ENCODE measurements at places on chromosomes 7 and 10.

GRCh38 chr10:35409094-35409582, 72.8 kb downstream of the CCNY start:
- no peak for DNase-seq

DNA sequence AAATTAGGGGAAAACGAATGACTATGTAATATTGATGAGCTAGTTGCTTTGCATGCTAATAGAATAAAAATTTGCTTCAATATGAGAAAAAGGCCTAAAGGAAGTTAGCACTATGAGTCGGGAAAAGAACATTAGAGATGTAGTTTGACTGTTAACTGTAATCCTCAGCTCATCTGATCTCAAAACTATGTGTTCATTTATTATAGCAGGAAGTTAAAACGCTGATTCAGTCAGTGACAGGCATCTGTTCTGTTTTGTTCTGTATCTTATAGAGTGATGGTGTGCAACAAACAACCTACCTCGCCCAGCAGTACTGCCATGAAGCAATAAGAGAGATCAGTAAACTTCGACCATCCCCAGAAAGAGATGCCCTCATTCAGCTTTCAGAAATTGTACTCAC, 48.6 kb downstream of the PDSS1 start:
- DNase-seq, result no peak

- no peak for DNase-seq
These were observed 42.5 kb downstream of the NOD1 start for GRCh38 chr7:30436046-30436445.

DNA sequence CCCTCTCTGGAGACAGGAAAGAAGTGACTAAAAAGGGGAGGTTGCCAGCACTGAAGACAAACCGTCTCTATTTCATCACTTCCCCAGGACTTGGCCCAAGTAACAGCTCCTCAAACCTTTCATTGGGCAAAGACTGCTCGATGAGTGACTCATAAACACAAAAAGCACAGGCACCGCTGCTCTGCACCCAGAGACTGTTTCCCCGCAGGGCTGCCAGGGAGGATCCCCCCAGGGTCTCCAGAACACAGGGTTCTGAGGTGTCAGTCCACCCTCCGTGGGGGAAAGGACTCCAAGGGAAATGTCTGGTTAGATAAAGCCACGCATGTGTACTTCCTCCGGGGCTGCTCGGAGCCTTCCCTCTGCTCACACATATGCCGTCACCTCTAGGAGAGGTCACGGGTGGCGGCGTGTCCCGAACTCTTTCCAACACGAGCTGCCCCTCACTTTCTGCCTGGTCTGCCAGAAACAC, 59.9 kb downstream of the INSIG1 start:
- DNase-seq, result no peak

DNA sequence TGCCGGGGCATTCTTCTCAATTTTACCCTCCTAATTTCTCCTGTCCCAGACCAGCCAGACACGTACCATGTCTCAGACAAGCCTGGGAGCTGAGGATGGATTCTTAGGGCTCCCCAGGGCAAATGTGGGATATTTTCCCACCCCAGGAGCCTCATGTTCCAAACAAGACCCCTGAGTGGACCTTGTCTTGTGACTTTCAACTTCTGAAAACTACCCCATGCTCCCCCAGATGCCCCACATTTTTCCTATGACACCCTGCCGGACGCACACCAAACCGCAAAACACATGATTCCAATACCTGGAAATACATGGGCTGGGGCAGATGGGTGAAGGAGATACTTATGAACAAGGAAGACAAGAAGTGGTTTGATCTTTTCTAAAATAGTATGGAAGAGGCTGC, 874 bp downstream of the GIMAP5 start:
- no peak for DNase-seq

- DNase-seq, result no peak
These were observed 135.2 kb upstream of the UNC5B start for GRCh38 chr10:71077143-71077581.

GRCh38 chr7:43565786-43566185, 17.1 kb upstream of the STK17A start:
- no peak for DNase-seq

DNA sequence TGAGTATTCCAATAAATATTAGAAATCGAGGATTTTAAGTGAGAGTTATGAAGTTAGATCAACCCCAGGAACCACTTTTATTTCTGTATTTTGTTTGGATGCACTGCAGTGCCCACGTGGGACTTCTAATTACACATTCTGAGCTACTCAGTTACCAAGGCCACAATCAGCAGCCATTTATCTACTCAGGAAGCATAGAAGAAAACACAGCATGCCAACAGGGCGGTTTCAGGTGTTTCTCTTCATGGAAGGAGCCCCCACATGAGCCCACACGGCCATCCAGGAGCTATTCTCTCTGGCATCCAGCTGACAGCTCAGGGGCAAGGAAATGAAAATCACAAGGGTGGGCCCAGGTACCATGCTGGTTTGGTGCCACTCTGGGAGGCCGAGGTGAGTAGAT, 266.5 kb upstream of the MKLN1 start:
- no peak for DNase-seq

GRCh38 chr7:140915935-140916555, 8.7 kb downstream of the BRAF start:
- DNase-seq, result no peak

Measured in Right ventricle myocardium superior (tissue), 1 donor.